ENCODE measurements at places on chromosomes 5 and 9.
A peak's percentile ranks its signal among the peaks of the same experiment; 100 is the strongest.

GRCh38 chr9:88270413-88270812 lies 117.8 kb upstream of the SPIN1 start:
- no peak for DNase-seq
- no peaks in the 10 kb centered on the region for H3K27me3 ChIP-seq
- H3K4me3 ChIP-seq = no peak overlapping the region
- no peak overlapping the region for H3K27ac ChIP-seq
- H3K4me1 ChIP-seq = peaks cover 3% of the 10 kb centered on the region

DNA sequence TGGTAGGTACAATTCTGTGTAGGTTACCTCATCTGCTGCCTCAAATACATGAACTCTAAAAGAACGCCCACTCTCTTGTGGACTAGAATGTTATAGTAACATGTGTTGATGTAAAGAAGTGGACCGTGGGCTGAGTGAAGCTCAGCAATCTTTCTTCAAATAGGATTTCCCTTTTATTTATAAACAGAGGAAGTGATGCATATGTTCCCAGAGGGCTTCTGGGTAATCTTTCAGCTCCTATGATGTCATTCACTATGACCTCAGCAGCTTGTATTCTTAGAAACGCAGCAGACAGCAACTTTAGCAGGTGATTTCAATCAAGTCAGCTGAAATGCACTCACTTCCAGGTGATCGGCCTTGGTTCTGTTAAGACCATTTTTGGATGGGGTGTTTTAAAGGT lies 14.4 kb downstream of the F2RL2 start:
- H3K4me1 ChIP-seq = peaks cover 4% of the 10 kb centered on the region
- no peaks in the 10 kb centered on the region for H3K36me3 ChIP-seq
- H3K27me3 ChIP-seq = no peaks in the 10 kb centered on the region
- DNase-seq = no peak
- no peak overlapping the region for H3K27ac ChIP-seq

GRCh38 chr9:15373881-15374280 lies 48.8 kb upstream of the SNAPC3 start:
- no peak overlapping the region for H3K27ac ChIP-seq
- no peaks in the 10 kb centered on the region for H3K27me3 ChIP-seq
- no peak for DNase-seq
- no peak overlapping the region for H3K4me3 ChIP-seq
- peaks cover 2% of the 10 kb centered on the region for H3K36me3 ChIP-seq

- no peak overlapping the region for H3K4me3 ChIP-seq
- no peaks in the 10 kb centered on the region for H3K27me3 ChIP-seq
- no peaks in the 10 kb centered on the region for H3K4me1 ChIP-seq
- H3K36me3 ChIP-seq = no peaks in the 10 kb centered on the region
These were observed 947.9 kb downstream of the DTWD2 start for GRCh38 chr5:118040496-118040895.

DNA sequence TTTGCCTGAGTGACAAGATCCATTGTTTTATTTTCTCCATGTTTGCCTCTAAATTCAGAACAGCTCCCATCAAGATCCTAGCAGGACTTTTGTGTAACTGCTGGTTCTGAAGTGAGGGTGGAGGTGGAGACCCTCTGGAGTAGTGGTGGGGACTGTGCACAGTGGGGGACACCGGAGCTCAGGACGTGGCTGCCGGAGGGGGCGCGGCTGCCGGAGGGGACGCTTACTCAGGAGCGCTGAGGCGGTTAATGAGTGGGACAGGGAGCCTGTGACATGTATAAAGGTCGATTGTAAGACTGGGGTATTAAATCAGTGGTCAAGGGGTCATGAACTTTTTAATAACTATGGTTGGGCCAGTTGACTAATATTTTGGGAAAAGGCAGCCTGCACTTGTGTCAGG lies 127.0 kb upstream of the CACNA1B start:
- H3K4me3 ChIP-seq = no peak overlapping the region
- H3K27me3 ChIP-seq = no peaks in the 10 kb centered on the region

DNA sequence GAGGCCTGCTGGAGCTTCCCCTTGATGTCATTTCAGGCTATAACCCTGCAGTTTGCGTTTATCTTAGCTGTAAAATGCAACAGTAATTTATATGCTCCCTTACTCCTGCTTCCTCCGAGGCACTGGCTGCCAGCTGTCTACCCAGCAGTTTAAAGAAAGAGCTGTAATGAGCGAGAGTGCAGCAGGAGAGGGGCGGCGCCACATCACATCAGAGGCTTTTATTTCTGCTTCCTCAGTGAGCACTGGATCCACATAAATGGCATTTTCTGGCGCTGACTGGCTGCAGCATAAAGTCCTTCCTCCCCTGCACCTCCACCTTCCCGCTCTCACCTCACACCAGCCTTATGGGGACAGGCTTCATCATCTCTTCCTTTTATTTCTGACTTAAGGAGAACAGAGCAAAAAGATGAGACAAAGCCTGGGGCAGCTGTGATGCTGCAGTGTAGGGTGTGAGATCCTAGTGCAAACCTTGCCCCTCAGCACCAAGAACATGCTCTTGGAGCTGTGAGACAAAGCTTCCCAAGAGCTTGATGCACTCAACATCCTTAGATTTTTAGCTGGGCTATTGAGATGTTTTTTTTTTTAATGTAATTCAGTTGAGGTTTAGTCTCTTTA lies 829.6 kb upstream of the ZNF608 start:
- H3K36me3 ChIP-seq = no peaks in the 10 kb centered on the region
- H3K4me1 ChIP-seq = peaks cover 16% of the 10 kb centered on the region
- H3K27me3 ChIP-seq = peaks cover 4% of the 10 kb centered on the region

DNA sequence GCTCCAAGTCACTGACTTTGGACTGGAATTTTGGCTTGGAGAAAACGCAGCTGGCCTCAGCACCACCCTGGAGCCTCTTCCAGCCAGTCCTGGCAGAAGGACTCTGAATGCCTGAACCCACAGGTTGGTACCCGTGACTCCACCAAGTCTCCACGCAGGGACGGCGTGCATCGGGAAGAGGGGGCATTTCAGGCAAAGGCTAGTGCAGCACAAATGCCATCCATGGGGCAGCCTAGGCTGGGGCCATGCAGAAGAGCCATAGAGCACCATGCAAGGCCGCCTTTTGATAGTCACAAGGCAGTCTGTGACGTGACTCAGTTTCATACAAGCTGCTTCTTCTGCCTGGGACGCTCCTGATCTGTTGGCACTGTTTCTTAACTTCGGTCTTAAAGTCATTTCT lies 28.0 kb downstream of the GDNF start:
- H3K4me1 ChIP-seq = no peaks in the 10 kb centered on the region
- H3K4me3 ChIP-seq = no peak overlapping the region
- H3K27ac ChIP-seq = no peak overlapping the region

- H3K4me3 ChIP-seq = no peak overlapping the region
- no peak overlapping the region for H3K27ac ChIP-seq
- H3K27me3 ChIP-seq = peaks cover 8% of the 10 kb centered on the region
- no peaks in the 10 kb centered on the region for H3K4me1 ChIP-seq
- no peak for DNase-seq
These were observed 613.2 kb downstream of the TLE1 start for GRCh38 chr9:81076131-81076530.

DNA sequence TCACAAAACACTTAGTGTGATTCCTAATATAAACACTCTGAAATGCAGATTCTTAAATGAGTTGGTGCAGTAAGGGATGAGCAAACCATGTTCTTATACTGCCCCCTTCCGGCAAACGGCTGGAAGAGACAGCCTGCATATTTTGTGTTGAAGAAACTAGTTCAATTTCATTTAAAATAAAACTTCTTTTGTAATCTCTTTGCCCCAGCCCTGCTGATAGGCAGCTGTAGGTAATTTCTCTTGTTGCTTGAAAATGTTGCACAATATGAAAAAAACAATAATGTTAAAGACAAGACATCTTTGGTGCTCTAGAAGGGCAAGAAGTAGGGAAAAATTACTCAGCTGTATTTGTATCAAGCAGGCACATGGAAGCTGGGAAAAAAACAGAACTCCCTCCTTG lies 89.7 kb upstream of the CCNG1 start:
- H3K4me3 ChIP-seq = no peak overlapping the region
- H3K36me3 ChIP-seq = no peaks in the 10 kb centered on the region
- no peak overlapping the region for H3K27ac ChIP-seq
- DNase-seq = peak; percentile 42

DNA sequence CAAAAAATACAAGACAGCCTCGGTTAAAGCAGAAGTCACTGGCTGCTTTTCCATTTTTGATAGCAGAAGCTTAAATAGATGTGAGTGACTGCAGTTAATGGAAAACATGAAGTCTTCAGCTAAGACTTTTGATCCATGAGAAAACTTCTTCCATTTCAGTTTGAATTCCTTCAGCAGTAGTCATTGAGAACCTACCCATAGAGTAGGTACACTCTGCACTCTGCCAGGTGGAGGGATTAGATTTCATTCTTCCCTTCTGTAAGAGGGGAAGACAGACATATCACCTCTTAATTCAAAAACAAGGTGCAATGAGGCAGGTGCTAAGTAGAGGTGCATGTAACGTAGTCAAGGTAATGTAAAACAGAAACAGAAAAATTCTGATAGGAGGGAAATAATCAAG lies 26.7 kb upstream of the XPA start:
- H3K4me1 ChIP-seq = peaks cover 5% of the 10 kb centered on the region
- H3K27me3 ChIP-seq = peaks cover 2% of the 10 kb centered on the region
- H3K36me3 ChIP-seq = no peaks in the 10 kb centered on the region
- DNase-seq = no peak
- H3K27ac ChIP-seq = no peak overlapping the region

DNA sequence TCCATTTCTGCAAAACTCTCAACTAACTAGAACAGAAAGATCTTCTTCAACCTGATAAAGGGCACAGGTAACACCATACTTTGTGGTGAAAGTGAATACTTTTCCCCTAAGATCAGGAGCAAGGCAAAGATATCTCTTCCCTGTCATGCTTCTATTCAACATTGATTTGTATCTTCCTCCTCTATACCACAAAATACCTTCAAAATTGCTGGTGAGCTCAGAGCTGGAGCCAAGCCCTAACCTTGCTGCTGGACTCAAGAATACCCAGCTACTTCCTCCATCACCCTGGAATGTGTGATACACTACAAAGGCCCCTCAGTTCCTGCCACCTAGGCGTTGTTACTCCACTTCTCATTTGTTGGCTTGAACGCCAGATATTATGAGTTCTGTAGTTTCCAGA lies 499.0 kb downstream of the ACTL7B start:
- no peaks in the 10 kb centered on the region for H3K4me1 ChIP-seq
- peaks cover 49% of the 10 kb centered on the region for H3K27me3 ChIP-seq
- no peaks in the 10 kb centered on the region for H3K36me3 ChIP-seq
- H3K27ac ChIP-seq = no peak overlapping the region
- DNase-seq = no peak

GRCh38 chr5:161311965-161312364 lies 234.6 kb downstream of the GABRB2 start:
- H3K27ac ChIP-seq = no peak overlapping the region
- peaks cover 6% of the 10 kb centered on the region for H3K27me3 ChIP-seq
- H3K36me3 ChIP-seq = peaks cover 5% of the 10 kb centered on the region
- no peak for DNase-seq
- H3K4me3 ChIP-seq = no peak overlapping the region
- H3K4me1 ChIP-seq = peaks cover 11% of the 10 kb centered on the region

DNA sequence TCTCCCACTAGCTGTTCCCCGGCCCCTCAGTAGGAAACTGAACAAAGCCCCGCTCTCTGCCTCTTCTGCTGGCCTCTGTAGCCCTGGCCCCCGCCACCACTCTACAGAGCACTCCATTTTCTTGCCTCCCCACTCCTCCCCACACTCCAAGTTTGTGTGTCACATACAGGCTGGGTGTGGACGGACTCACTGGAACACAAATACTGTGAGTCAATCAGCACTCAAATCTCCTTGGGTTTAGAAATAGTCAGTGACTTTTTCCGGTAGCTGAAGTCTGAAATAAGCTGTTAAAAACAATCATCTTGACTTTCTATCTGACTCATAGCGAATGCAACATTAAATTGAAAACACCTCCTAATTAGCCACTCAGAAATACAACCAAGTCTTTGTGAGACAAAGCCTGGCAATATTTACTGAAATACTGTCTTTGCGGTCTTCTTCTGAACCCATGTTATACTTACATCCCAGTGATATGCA lies 122.5 kb downstream of the LHFPL2 start:
- H3K27ac ChIP-seq = no peak overlapping the region
- peaks cover 29% of the 10 kb centered on the region for H3K4me1 ChIP-seq
- H3K27me3 ChIP-seq = peaks cover 34% of the 10 kb centered on the region
- H3K36me3 ChIP-seq = peaks cover 1% of the 10 kb centered on the region

DNA sequence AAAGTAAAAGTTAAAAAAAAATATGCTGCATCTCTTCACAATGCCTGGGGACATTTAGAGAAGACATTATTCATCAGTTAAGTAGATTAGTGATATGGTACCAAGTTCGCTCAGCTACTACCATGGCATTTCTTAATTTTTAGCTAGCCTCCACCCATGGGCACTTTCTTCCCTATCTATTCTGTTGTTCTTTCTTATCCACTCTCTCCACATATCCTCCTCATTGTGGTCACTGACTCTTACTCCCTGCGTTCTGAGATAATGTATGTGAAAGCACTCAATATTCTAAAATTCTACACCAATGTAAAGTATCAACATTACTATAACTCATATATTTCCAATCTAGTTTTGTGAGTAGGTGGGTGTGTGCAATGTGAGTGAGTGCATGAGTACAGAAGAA lies 609.7 kb upstream of the DAB2 start:
- no peaks in the 10 kb centered on the region for H3K27me3 ChIP-seq
- H3K27ac ChIP-seq = no peak overlapping the region

- no peak overlapping the region for H3K4me3 ChIP-seq
- no peak overlapping the region for H3K27ac ChIP-seq
- H3K27me3 ChIP-seq = no peaks in the 10 kb centered on the region
- peaks cover 40% of the 10 kb centered on the region for H3K4me1 ChIP-seq
These were observed 5.6 kb downstream of the RAD23B start for GRCh38 chr9:107288701-107289100.

GRCh38 chr5:11898-12297 lies 80.1 kb upstream of the PLEKHG4B start:
- no peak overlapping the region for H3K4me3 ChIP-seq
- H3K4me1 ChIP-seq = no peaks in the 10 kb centered on the region
- H3K36me3 ChIP-seq = no peaks in the 10 kb centered on the region
- H3K27ac ChIP-seq = no peak overlapping the region
- peaks cover 5% of the 10 kb centered on the region for H3K27me3 ChIP-seq

- H3K36me3 ChIP-seq = no peaks in the 10 kb centered on the region
- H3K27ac ChIP-seq = no peak overlapping the region
- no peak for DNase-seq
- H3K4me1 ChIP-seq = no peaks in the 10 kb centered on the region
- H3K27me3 ChIP-seq = peaks cover 10% of the 10 kb centered on the region
These were observed 145.3 kb upstream of the ADCY2 start for GRCh38 chr5:7250611-7251010.

DNA sequence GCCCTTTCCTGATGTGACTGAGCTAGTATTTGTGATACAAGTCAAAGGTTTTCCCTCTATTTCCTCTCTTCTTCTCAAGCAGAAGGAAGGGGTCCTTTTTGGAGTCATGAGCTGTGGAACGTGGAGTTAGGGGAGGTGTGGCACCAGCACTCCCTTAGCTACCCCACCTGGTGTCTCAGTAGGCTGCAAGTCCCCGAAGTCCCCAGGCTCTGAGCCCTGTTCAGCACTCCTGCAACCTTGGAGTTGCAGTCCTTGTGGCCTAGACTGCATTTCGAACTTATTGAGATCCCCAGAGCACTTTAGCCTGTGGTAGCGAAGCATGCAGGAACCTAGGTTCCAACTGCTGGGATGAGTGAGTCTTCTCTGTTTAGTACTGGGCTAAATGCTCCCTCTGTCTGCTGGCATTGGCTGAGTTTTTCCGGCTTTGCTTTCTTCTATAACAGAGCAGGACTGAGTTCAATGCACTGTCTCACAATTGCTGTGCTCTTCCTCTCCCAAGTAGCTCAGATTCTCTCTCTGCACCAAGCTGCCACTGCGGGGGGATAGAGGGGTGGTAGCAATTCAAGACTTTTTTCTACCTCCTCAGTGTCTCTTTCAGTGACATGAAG lies 600.7 kb upstream of the CDH9 start:
- H3K27ac ChIP-seq = no peak overlapping the region
- H3K27me3 ChIP-seq = no peaks in the 10 kb centered on the region
- DNase-seq = no peak
- H3K4me1 ChIP-seq = no peaks in the 10 kb centered on the region
- no peaks in the 10 kb centered on the region for H3K36me3 ChIP-seq

Measured in progenitor cell of endocrine pancreas (in vitro differentiated cells).